ENCODE measurements at places on chromosomes 6 and 20. TPM values are rescaled to one million over a fixed set of nuclear protein-coding genes. Genes with fewer than 3 reads are reported as not detected.

Gene HDAC2
- 240 TPM for polyA plus RNA-seq

Gene MUC22
- polyA plus RNA-seq: not detected

Gene DPPA5
- not detected for polyA plus RNA-seq

Gene TRIM15
- 0.53 TPM for polyA plus RNA-seq

Gene HLA-DMB
- polyA plus RNA-seq: 53.3 TPM

Gene RBPJL
- not detected for polyA plus RNA-seq

Gene DEFB132
- not detected for polyA plus RNA-seq

Gene OTOR
- polyA plus RNA-seq: not detected

Gene FOXP4
- polyA plus RNA-seq: 48.4 TPM

Gene FAM209B
- 0.33 TPM for polyA plus RNA-seq

Gene DOK5
- polyA plus RNA-seq: 10.7 TPM

Gene ZGPAT
- 24.8 TPM for polyA plus RNA-seq

Gene SYCP2
- 4.9 TPM for polyA plus RNA-seq

Gene ASIP
- polyA plus RNA-seq: 0.40 TPM

Gene TFAP2C
- 0.88 TPM for polyA plus RNA-seq

Gene SLC35D3
- 0.14 TPM for polyA plus RNA-seq

Gene RAB32
- 26.7 TPM for polyA plus RNA-seq

Gene BPIFA1
- polyA plus RNA-seq: not detected

Gene IL17F
- 0.27 TPM for polyA plus RNA-seq

Gene OOEP
- polyA plus RNA-seq: 0.79 TPM

Gene NCOA5
- 60.7 TPM for polyA plus RNA-seq

Gene OR2J3
- not detected for polyA plus RNA-seq

Gene MUCL3
- 0.13 TPM for polyA plus RNA-seq

Gene EPB41L2
- polyA plus RNA-seq: 144 TPM

Data from renal pelvis (tissue), 12 donors.